ENCODE measurements at places on chromosomes 1 and 21.

- DNase-seq = no peak
Measured at GRCh38 chr1:15368888-15369287, 40.8 kb upstream of the EFHD2 start.

DNA sequence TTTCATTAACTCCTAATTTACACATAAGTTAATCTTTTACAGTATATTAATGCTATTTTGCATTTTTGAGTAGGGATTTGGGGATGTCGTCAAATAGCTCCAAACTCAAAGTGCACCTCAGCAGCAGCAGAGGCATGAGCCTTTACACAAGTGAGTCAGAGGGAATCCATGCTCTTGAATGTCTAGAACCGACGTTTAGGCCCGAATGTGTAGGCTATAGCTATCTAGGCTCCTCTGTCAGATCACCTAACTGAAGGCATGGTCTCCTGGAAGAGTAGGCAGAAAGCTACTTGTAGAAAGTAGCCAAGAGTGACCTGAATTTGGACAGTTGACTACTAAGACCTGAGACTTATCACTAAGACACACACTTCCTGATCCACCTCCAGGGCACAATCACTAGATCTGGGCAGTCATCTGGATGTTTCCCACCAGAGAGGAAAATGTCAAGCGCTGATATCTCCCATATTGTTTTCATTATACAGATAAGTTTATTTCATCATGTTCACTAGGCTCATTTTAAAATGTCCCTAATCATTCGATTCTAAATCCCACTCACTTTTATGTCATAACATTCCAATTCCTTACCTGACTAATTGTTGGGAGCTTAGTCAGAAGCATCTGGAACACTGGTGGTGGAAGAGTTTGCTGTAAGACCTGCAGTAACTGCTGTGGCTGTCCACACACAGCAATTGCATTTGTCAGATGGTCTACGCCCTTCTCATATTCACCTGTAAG, 15.3 kb downstream of the TOMM20 start:
- DNase-seq = no peak

- no peak for DNase-seq
Measured at GRCh38 chr1:161228032-161228431, 2.2 kb downstream of the TOMM40L start.

GRCh38 chr1:17409391-17409811, 30.1 kb downstream of the RCC2 start:
- DNase-seq = no peak

GRCh38 chr1:217333939-217334338, 297.0 kb downstream of the GPATCH2 start:
- DNase-seq = no peak

GRCh38 chr1:16906873-16907272, 11.1 kb downstream of the RNU1-2 start:
- no peak for DNase-seq

GRCh38 chr1:241181471-241181870, 175.5 kb downstream of the RGS7 start:
- DNase-seq = no peak

GRCh38 chr1:180680558-180681144, 48.8 kb downstream of the XPR1 start:
- no peak for DNase-seq

GRCh38 chr1:67639361-67639760, 45.6 kb upstream of the GADD45A start:
- no peak for DNase-seq

DNA sequence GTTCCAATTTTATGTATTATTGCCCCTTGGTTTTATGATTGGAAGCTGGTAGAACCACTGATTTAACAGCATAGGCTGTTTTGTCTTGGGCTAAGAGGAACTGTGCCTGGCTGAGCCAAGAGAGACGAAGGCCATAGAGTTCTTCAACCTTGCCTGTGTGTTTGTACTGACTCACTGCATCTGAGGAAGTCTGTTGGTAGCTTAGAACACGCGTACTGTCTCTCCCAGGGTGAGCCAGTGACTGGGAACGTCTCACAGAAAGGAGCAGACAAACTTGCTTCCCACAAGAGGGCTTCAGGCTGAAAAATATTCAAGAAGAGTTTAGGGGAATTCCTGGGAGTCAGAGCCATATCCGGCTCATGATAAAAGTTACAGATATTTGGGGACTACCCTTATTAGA, 14.9 kb downstream of the TMEM51 start:
- DNase-seq = no peak

DNA sequence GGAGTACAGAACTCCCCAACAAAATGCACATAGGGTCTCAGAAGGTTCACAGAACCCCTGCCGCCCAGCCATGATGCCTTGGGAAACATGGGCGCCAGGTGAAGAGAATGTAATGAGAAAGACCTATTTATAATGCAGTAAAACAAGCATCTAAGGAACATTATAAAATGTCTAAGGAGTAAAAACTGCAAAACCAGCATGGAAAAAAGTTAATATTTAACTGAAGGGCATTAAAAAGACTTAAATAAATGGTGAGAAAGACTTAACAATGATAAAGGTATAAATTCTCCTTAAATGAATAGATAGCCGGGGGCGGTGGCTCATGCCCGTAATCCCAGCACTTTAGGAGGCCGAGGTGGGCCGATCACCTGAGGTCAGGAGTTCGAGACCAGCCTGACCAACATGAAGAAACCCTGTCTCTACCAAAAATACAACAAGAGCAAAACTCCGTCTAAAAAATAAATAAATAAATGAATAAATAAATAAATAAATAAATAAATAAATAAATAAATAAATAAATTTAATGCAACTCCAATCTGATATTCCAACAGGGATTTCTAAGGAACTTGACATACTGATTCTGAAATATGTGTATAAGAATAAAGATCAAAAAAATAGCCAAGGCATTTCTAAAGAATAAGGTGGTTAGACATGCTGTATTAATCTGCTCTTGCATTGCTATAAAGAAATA, 27.3 kb upstream of the ACOT11 start:
- DNase-seq = no peak

DNA sequence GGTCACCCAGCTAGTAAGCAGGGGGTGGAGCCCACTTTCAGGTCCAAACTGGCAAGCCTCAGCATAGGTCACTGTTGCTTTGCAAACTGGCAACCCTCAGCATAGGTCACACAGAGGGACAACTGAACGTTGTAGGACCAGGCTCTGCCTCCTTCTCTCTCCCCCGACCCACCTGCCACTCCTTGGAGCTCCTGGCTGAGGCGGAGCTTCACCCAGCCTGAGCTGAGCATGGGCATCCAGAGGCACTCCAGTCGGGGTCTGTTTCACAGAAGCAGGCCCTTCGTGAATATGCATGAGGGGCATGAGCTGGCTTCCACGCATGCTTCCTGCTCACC, 24.2 kb downstream of the CAPZB start:
- no peak for DNase-seq

DNA sequence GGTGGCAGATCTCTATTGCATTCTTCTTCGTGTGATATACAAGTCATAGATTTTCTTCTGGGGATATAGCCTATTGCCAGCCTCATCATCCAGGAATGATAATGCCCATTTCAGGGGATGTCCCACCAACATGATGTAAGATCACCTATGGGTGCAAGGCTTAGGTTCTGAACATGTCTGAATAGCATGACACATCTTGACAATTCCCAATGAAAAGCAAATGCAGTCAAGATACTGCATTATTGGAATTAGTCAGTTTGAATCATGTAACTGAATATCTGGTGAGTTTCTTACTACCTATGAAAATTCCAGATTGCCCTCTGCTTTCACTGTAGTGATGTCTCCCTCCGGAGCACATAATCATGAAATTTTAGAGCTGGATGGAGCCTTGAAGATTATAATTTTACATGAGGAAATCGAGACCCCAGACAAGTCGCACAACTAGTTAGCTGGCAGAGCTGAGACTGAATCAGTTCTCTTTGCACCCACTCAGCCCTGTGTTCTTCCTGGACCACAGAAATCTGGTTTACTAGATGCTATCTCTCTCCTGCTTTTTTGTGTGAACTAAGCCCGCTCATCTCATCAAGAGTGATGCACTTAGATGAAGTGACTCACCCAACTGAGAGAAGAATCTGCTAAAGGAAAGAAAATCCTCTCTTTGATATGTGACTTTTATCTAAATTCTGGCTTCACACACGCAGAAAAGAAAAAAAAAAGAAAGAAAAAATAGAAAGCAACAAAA, 65.0 kb downstream of the WDR64 start:
- no peak for DNase-seq

- no peak for DNase-seq
Measured at GRCh38 chr1:215637041-215637573, 70.0 kb downstream of the KCTD3 start.

GRCh38 chr1:48470481-48470855, 1.5 kb downstream of the SPATA6 start:
- DNase-seq = no peak

DNA sequence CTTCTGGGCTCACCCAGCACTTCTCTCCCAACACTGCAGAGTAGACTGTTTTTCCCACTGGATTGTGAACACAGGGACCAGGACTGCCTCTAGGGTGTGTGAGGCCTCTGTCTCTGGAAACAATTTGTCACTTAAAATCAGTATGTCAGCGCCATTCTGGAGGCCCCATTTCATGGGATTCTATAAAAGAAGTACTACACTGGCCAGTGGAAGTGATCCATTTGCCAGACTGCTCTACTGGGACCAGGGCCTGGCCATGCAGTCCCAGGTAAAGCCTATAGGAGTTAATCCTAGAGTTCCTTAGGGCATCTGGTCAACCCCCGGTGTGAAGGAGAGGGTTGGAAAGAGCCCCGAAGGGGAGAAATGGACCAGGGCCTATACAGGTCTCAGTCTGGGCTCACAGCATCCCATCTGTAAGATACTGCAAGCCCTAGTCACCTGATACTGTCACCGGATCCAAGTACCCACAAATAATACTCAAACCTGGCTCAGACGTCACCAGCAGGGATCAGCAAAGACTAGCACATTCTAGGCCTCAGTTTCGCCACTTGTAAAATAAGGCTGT, 245.0 kb downstream of the FOXD2 start:
- no peak for DNase-seq

DNA sequence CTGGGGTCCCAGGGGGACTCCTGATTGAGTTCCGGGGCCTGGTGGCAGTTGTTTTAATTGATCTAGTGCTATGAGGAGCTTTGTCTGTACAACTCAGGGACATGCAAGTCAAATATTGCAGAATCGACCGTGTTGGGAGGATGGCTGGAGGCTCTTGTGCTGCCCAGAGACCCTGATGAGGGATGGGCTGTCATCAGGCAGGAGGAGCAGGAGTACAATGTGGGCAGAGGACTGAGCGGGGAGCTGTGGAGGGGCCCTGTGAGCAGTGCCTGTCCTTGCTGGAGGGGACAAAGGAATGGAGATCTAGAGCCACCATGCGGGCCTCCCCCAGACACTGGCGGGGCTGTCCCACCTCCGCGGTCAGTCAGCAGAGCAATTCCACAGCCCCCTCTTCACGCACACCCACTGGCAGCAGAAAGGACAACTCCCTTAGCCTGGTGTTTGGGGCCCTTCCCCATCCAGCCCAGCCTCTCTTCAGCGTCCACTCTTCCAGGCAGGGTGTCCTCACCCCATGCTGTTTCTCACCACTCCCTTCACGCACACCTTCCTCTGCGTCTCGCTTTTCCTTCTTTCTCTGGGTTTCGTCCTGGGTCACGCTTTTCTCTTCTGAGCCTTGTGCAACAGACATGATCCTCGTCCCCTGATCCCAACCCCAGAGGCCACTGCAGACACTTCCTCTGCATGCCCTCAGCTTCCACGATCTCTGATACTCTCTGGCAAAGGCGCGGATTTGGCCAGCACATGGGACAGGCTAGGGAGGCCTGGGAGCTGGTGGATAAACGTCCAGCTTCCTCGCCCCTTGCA, 122.6 kb downstream of the GRIK3 start:
- DNase-seq = no peak

GRCh38 chr21:45080639-45081414, 6.4 kb downstream of the ADARB1 start:
- no peak for DNase-seq

DNA sequence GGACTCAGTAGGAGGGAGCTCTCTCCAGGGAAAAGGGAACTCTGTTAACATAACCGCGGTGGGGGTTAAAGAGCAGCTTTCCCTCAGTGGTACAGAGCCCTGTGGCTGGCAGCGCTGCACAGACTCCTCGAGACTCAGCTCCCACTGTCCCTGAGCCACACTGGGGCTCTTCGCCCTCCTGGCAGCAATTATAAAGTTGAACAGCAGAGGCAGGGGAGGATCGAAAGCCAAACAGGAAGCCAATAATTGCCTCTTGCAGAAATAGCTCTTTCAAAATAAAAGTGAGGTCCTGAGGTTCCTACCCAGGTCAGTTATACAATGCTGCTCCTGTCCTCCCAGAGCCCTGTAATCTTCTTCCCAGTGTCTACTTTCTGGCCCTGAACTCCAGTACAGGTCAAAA, 77.0 kb downstream of the FAM78B start:
- DNase-seq = no peak

DNA sequence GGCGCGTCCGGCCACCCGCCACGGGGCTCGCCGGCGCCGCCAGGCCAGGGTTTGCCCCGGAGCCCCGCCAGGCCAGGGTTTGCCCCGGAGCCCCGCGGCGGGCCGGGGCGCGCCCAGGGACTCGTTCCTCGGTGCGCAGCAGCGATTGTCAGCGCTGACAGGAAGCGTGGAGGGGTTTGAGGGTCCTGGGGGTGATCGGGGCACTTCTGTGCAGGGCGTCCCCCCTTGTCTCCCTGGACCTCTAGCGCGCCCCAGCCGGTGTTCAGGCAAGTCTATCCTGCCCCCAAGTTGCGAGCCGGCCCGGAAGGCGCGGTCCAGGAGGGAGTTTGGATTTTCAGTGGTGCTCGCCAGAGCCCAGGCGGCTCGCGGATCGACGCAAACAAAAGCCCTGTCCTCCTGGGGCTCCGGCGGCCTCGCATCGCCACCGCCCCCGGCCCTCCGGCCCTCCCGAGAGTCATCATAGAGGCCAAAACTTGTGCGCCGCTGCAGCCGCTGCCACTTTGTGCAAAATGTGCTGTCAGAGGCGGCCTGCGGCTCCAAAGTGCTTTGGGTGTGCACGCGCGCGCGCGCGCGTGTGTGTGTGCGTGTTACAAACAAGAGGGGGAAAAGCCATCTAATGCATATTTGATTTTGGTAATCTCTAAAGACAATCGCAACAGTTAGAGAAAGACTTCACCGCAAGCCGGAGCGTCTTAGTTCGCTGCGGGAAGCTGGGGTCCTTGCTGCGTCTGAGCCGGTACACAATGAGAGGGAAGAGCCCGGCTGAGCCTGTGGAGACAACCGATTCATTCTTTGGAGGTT, 1.0 kb downstream of the ROR1 start:
- no peak for DNase-seq

DNA sequence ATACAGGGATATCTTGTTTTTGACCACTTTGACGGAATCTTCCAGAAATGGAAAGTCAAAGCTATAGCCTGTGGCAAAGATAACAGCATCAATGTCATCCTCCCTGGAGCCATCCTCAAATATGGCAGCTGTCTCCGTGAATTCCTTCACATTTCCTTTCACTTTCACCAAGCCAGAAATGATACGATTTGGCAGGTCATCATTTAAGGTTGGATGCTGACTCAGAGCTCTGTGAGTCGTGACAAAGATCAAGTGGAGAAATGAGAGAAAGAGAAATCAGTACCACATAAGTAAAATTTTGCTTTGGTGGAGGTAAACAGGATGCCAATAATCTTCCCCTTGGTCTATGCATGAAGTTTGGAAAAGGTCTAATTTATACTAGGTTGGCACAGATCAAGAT, 23.9 kb downstream of the FMO5 start:
- no peak for DNase-seq
